Renal cortex interstitium (tissue), 15 donors: ENCODE measurements at places on chromosomes 1 and 21. TPM values are rescaled to one million over a fixed set of nuclear protein-coding genes. Genes with fewer than 3 reads are reported as not detected.

Gene SRP9
- 435 TPM for polyA plus RNA-seq

Gene FCN3
- 2.6 TPM for polyA plus RNA-seq

DNA sequence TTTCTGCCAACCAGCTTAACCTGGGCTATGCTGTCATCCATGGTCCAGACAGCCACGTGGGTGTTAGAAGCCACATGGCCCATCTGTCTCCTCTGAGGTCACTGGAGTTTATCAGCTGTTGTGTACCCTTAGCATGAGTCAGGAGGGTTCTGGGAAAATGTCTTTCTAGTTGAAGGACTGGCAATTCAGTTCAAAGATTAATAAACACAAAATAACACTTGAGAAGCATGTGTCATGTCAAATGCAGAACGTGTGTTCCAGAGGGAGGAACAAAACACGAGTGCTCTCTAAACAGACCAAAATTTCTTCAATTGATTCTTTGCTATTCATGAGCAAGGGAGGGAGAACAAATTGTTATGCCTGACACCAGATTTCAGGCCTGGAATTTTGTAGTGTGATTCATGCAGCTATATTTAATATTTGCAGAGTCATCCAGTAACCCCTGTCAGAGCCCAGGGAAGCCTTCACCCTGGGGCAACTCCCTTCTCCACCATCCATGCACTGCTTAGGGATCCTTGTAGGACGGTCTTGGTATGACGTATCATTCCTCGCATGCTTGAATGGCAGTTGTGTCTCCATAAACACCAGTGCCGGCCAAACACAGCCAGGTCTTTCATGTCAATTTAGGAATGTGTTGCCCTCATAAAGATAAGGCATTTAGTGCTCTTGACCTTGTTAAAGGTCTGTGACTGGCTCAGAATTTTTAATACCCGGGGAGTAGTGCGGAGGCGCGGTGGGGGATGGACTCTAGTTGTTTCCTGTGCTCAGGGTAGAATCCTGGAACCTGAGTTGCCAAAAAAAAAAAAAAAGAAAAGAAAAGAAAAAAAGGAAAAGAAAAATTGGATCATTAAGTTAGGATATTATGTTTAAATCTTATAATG, 27.7 kb upstream of the DYRK1A start:
- no peak for DNase-seq

DNA sequence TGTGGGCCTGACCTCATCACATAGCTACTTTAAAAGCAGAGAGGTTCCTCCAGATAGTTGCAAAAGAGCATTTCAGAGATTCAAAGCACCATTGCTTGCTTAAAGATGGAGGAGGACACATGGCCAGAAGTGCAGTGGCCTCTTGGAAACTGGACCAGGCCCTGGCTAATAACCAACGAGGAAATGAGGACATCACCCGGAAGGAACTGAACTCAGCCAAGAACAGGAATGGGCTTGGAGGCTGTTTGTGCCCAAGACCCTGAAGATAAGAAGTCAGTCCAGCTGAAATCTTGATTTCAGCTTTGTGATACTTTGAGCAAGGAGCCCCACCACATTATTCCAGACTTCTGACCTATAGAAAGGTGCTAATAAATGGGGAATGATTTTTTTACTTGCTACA, 437.0 kb downstream of the PTPRC start:
- no peak for DNase-seq
